ENCODE measurements at places on chromosomes 2 and 18.

GRCh38 chr2:25336383-25336841, 5.3 kb downstream of the DNMT3A start:
- DNase-seq: no peak

DNA sequence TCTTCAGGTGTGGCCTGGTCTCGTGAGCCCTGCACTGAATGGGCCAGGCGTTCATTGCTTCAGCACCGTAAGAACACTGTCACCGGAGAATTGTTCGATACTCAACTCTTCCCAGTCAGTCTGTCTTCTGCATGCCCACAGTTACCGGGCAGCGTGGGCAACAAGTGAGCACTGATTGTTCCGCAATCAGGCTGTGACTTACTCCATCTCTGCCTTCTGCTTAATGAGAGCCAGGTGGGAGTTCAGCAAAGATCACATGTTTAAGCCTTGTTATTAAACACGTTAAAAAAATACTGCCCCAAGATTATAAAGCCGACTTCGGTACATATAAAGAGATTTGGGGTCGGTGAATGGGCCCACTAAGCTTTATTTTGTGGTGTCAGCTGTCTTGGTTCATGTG, 3.7 kb downstream of the STEAP3 start:
- DNase-seq: no peak

- DNase-seq: no peak
These were observed 44.2 kb upstream of the FZD5 start for GRCh38 chr2:207813942-207814341.

- DNase-seq: no peak
These were observed 9.8 kb downstream of the TMX3 start for GRCh38 chr18:68705119-68705518.

DNA sequence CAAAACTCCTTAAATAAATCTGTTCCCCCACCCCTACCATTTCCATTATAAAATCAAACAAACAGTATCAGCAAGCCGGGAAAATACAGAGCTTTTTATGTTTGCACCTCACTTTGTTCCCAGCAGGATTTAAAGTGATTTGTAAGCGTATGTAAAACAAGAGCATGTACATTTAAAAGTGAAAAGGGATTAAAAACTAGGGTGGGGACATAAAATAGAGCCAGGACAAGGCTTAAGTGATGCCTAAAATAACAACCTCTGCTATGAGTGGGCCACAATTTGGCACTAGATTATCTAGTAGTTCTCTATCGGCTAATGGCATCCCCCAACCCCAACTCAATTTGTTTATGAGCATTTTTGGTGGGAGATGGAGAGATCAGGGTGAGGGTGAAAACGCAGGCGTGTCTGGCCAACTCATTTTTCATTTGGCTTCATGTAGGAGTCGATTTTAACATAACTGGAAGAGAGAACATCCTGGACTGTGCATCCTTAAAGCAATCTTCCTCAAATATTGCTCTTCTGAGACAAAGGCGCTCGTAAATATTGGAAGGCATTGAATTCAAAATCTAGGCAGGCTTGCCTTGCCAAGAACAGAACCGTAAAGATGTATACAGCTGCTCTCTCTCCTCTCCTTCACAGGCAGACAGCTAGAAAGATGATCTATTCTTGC, 34.5 kb upstream of the TSPYL6 start:
- no peak for DNase-seq
